ENCODE measurements at places on chromosomes 12 and 14.

GRCh38 chr12:11822081-11822834 lies 172.8 kb downstream of the ETV6 start:
- peak; percentile 14 for DNase-seq

GRCh38 chr14:85533023-85533860 lies 3.3 kb downstream of the FLRT2 start:
- DNase-seq, result no peak

- no peak for DNase-seq
These were observed 12.3 kb downstream of the HMGA2 start for GRCh38 chr12:65836419-65837197.

DNA sequence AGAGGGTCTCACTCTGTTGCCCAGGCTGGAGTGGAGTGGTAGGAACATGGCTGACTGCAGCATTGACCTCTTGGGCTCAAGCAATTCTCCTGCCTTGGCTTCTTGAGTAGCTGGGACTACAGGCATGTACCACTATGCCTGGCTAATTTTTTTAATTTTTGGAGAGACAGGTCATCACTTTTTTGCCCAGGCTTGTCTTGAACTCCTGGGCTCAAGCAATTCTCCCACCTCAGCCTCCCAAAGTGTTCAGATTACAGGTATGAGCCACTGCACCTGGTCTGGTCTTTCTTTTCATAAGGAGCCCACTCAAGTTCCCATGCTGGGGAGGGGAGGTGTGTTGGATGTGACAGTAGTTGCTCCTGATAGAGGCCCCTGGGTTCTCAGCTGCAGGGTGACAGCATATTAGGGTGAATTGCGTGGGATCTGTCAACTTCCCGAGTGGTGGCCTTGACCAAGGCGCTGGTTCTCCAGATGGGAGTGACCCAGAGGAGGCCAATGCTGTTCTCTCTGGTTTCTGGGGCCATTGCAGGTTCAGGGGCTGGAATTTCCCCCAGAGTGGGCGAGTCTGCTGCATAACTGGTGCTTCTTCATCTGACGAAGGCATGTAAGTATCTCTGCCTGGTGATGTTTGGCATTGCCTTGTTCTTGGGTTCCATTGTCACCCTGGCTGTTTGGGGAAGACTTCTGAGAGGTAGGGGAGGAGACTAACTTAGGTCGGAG lies 52.4 kb upstream of the ESRRB start:
- no peak for DNase-seq

- no peak for DNase-seq
These were observed 35.5 kb upstream of the MAX start for GRCh38 chr14:65137648-65138307.

DNA sequence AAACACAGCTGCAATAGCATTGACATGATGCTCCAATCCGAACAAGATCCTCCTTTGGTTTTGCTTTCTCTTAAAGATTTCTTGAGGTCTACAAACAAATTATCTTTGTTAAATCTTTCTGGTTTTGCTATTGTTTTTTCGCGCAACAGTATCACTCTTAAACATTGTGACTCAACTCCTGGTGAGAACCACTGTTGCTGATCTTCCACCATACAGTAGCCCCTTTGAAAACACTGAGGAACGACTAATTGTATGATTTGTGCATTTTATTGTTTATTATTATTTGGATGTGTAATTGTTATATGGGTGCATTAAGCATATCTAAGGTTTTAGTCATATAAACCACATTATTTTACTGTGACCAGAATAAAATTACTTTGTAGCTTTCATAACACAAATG lies 282.8 kb downstream of the EGLN3 start:
- DNase-seq, result no peak

- DNase-seq, result no peak
These were observed 22.4 kb upstream of the TAS2R42 start for GRCh38 chr12:11209113-11209512.

DNA sequence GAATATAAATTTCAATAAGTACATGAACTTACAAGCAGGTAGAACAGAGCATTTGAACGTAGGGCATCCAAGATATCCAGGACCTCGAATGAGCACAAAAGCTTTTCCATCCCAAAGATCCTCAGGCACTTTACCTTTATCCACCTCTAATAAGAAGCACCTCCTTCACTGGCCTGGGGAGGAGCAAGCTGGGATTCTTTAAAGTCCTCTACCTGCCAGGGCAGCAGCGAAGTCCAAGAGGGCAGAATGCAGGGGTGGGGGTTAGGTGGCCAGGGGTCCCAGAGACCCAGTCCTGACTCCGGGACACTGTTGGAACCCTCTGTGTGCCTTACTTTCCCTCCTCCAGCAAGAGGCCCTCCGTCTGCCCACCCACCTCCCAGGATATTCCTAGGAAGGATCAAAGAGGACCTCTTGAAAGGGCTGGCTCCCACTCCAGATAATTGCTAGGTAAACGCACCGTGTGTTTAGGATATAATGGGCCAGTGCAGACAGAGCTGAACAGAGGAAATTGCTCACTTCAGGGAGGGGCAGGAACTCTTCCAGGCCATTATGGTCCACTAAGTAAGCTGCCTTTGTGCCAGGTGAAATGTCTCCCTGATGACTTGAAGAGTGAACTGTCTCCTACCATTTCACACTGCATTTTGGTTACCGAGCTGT lies 68.1 kb downstream of the TTC9 start:
- DNase-seq, result no peak

DNA sequence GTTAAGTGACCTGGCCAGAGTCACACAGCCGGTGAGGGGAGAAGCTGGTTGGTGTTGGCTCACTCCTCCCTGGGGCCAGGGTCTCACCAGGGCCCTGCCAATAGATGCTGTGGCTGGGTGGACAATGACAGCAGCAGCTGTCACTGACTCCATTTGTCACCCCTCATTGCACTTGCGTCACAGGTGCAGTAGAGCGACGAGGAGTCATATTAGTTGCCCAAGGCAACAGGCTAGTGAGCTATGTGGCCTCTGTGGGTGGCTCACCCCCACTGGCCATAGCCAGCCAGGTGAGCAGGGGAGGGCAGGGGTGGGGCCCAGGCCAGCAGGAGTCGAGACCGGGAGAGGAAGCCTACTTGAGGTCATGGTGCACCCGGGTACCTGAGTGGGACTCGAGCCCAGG lies 9.7 kb downstream of the SLC25A47 start:
- DNase-seq, result no peak

GRCh38 chr14:53814392-53814791 lies 142.2 kb downstream of the BMP4 start:
- no peak for DNase-seq
